NCI-H510A treated with DMSO at 0.1 percent for 48 hours (cell line): ENCODE measurements at places on chromosomes 11 and 22.

- no peak for DNase-seq
These were observed 51.2 kb downstream of the PTPRJ start for GRCh38 chr11:48031602-48032001.

DNA sequence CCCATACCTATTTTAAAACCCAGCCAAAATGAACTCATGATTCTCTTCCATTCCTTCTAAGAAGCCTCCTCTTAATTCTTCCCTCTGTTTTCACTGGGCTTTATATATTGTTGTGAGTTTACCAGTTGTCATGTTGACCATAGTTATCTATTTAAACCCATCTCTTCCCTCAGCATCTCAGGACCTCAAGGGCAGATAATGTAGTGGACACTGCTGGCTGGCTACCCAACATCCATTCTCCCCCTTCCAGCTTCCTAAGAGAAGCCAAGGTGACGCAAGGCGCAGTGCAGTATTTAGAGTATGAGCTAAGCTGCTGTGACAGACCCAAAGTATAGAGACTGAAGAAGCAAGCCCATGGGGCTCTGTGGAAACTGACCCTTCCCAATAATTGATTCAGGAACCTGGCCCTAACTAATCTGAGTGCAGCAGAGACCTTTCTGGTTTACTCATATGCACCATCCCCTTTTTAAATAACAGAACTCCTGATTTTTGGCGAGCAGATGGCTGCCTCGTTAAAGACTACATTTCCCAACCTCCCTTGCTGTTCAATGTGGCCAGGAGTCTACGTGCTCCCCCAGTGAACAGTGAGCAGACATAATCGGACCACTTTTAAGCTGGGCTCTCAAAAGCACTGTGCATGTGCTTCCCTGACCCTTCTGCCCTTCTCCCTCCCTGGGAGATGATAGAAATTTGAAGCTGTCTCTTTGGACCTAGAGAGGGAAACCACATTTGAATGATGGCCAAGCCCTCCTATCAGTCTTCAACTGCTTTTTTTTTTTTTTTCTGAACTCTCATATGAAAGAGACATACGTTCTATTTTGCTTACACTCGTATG is 28.1 kb upstream of the CREB3L1 start:
- no peak for DNase-seq

- no peak for DNase-seq
These were observed 162.3 kb upstream of the ARHGAP20 start for GRCh38 chr11:110874437-110875030.

GRCh38 chr11:131810541-131810940 is 440.1 kb downstream of the NTM start:
- no peak for DNase-seq

- DNase-seq = no peak
These were observed 2.7 kb downstream of the DTX4 start for GRCh38 chr11:59174664-59175033.

DNA sequence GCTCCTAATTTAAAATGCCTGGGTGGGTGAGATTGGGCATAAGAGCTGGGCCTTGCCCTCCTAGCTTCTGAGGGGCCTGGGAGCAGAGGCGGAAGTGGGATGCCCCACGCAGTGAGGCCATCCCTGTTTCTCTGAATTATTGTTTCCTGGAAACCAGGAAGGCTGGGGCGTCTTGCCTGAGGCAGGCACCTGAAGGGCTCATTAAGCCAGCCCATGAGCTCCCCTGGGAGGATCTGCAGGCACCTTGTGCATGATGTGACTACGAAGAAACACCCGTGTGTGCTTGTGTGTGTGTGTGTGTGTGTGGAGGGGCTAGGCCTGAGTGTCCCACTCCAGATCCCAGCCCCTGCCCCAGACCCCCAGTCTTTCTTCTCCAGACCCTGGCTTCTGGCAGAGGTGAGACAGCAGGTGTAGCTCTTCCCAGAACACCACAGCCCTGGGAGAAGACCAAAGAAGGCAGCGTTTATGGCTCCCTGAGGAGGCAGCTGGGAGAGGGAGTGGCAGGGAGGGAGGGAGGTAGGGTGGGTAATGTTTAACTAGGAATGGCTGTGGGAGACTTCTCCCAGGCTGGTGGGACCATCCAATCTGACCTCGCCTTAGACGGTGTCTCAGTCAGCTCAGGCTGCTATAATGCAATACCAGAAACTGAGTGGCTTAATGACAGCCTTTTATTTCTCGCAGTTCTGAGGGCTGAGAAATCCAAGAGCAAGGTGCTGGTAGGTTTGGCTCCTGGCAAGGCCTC is 2.1 kb upstream of the BATF2 start:
- DNase-seq = no peak

DNA sequence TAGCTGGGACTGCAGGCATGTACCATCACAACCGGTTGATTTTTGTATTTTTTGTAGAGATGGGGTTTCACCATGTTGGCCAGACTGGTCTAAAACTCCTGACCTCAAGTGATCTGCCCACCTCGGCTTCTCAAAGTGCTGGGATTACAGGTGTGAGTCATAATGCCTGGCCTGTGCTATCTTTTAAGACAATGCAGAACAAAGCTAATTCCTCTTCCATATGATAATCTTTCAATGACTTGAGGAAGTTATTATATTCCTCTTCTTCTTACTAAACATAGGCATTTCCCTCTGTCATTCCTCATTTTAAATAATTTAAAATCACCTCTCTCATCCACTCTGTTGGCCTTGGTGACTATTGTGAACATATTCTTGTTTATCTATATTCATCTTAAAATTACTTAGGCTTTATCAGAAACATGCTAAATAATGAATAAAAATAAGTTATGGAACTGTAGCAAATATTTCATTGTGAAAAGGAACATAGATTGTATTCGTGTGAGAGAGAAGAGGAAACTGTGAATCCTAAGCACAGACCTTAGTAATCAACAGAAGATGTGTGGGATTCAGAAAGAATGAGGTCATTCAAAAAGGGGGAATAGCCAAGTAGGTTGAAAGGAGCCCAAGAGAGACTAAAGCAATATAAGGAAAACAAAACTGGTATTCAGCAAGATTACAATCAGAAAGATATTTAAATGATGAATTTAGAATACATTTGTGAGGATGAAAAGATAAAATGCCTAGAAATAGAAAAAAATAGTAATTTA is 269.4 kb downstream of the TTC28 start:
- DNase-seq = no peak

DNA sequence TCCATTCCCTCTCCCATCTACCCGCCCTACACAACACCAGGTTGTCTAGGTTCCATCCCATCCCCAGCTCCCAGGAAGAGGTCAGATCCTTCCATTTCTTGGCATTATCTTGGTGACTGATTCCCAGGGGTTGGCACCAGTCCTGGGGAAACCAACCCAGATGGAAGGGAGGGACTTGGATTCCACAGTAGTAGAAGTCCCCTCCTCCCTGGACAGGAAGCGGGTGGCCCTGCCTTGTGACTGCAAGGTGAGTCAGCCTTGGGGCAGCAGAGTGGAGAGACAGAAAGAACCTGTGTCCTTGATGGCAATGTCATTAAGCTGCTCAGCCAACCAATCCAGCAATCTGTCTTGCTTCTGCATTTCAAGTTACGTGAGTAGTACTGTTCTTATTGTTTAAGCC is 26.5 kb downstream of the SYT13 start:
- DNase-seq = no peak

DNA sequence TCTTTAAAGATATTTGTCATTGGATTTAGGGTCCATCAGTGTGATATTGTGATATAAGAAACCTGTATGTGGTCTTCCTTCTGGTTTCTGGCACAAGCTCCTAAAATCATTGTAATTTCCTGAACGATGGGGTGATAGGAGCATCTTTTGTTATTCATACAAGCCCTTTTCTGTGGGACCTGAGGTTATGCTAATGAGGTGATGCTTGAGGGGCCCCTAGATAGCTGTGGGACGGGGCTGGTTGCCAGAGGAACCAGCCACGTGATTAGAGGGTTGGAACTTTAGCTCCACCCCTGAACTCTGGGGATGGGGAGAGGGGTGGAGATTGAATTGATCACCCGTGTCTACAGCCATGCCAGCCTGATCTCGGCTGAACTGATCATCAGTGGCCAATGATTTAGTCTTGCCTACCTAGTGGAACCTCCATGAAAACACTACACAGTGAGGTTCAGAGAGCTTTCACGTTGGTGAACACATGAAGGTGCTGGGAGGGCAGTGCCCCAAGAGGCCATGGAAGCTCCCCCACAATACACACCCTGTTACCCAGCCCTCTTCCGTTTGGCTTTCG is 62.8 kb downstream of the BCR start:
- no peak for DNase-seq
